ENCODE measurements at places on chromosomes 2 and 18.

DNA sequence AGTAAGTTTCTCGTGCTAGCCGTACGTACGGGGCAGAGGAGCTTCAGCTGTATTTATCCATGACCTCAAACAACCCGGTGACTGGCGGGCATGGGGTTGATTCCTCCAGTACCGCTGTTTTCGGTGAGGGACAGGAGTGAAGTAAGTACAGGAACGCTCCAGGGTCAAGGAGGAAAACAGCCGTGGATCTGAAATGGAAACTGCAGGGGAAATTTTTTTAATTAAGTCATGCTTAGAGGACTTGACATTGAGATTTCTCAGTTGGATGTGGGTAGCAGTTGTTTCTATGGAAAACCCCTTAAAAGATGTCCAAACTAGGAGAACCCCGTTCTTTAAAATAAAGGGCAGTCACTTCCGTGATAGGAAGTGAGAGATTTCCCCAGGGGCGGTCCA is 1.2 kb downstream of the RAB12 start:
- no peak for DNase-seq

DNA sequence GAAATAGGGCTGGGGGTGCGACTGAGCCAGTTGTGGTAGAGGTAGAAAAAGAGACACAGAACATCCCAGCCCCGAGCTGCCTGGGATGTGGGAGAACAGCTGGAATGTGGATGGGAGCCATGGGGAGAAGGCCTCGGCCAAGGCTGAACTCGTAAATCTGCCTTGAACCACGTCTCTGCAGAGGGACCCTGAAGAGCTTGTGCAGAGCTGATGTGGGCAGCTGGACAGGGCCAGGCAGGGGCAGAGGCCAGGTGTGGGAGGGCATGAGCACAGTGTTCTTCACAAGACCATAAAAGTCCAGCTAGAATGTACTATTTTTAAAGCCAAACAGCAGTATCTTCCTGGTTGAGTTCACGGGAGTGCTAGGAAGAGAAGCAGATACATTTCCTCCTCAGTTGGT is 5.7 kb downstream of the TCF23 start:
- DNase-seq = no peak

GRCh38 chr18:10759241-10759640 is 233.4 kb downstream of the NAPG start:
- no peak for DNase-seq

- DNase-seq = no peak
These were observed 62.3 kb upstream of the MGAT4A start for GRCh38 chr2:98793275-98793674.

DNA sequence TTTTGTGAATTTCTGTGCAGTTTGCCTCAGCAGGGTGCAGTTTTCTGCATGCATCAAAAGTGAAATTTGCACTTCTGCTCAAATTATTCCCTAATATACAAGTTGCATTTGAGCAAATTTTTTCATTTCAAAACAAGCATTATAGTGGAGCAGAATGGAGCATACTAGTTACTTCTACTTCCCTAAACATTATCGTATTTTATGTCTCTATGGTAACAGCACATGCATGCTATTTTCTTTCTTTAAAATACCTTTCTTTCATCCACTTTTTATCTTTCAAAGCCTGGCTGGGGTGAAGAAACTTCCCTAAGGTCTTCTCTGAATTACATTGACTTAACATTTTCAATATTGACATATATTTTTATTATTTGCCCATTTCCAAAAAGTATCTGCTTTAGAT is 11.2 kb downstream of the RHBDD1 start:
- DNase-seq = no peak

GRCh38 chr18:75350512-75350839 is 77.0 kb downstream of the SMIM21 start:
- no peak for DNase-seq

GRCh38 chr2:170530284-170530745 is 184.8 kb upstream of the SP5 start:
- no peak for DNase-seq

GRCh38 chr2:11796190-11797171 is 50.0 kb downstream of the LPIN1 start:
- no peak for DNase-seq

Data from activated T-helper 2 cell treated with anti-CD3 and anti-CD28 coated beads, Interferon-gamma antibody, Interleukin-2, Interleukin-4, amounts not matched to agents 10 μg/mL and 5 μg/mL and 100 μg/mL, durations not matched to agents 14 hours and 24 hours and 36 hours (primary cell).